ENCODE measurements at places on chromosomes 2 and 18. TPM values are rescaled to one million over a fixed set of nuclear protein-coding genes. Genes with fewer than 3 reads are reported as not detected.

GRCh38 chr18:68854786-68855391 is 57.0 kb downstream of the CCDC102B start:
- H3K4me3 ChIP-seq, result no peak overlapping the region
- H3K27me3 ChIP-seq, result no peaks in the 10 kb centered on the region
- no peaks in the 10 kb centered on the region for H3K4me1 ChIP-seq
- no peaks in the 10 kb centered on the region for H3K36me3 ChIP-seq
- no peak for DNase-seq

GRCh38 chr2:200640176-200640575 is 54.4 kb downstream of the AOX1 start:
- no peak for DNase-seq
- no peak overlapping the region for H3K27ac ChIP-seq
- no peak overlapping the region for H3K4me3 ChIP-seq
- H3K36me3 ChIP-seq, result no peaks in the 10 kb centered on the region
- no peaks in the 10 kb centered on the region for H3K27me3 ChIP-seq
- no peaks in the 10 kb centered on the region for H3K4me1 ChIP-seq

C1QL2 gene
- not detected for total RNA-seq

DNA sequence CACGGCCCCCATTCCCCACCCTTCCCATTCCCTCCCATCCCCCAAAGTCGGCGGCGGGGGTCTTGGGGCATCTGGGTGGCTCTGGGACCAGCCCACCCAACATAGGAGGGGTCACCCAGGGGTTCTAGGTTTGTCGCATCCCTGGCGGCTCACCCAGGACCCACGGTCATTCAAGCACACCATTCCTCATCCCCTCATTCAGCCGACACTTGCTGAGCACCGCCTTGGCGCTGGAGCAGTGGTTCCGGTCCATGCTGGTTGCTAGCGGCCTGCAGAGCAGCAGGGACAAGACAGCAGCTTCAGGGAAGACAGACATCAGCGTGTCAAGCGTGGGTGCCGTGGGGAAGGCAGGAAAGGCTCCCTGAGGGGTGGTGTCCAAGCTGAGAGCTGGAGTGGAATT is 50.5 kb upstream of the OTOS start:
- H3K27ac ChIP-seq, result no peak overlapping the region
- H3K4me3 ChIP-seq, result no peak overlapping the region
- no peaks in the 10 kb centered on the region for H3K4me1 ChIP-seq
- no peaks in the 10 kb centered on the region for H3K27me3 ChIP-seq
- no peaks in the 10 kb centered on the region for H3K36me3 ChIP-seq

GRCh38 chr2:120461092-120461491 is 115.2 kb downstream of the INHBB start:
- H3K4me3 ChIP-seq, result no peak overlapping the region
- no peak for DNase-seq
- H3K27me3 ChIP-seq, result no peaks in the 10 kb centered on the region
- H3K4me1 ChIP-seq, result no peaks in the 10 kb centered on the region

DNA sequence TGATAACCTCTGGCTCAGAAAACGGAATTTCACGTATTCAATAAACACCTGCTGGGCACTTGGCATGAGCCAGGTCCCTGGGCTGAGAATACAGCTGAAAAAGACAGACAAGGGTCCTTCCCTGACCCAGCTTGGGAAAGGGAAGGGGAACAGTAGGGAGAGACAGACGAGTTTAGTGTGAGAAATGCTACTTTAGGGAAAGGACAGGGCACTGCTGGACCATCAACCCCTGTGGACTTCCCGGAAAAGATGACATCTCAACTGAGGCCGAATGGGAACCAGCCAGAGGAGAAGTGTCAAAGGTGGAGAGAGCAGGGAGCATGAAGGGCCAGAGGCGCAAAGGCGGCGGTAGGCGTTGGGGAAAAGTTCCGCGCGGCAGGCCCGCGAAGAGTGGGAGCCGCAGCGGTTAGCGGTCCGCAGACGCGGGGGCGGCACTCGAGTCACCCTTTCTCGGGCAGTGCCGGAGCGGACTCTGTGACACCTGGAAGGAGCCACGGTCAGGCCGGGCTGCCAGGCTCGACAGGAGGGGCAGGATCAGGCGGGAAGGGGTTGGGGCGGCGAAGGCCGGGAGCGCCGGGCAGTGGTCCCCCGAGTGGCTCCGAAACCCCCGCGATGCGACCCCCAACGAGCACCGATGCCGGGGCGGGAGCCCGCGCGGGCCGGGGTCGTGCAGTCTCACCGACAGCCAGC is 519 bp downstream of the TEX261 start:
- DNase-seq, result no peak
- H3K4me3 ChIP-seq, result peak overlapping the region; percentile 87
- no peaks in the 10 kb centered on the region for H3K27me3 ChIP-seq
- H3K4me1 ChIP-seq, result peaks cover 23% of the 10 kb centered on the region
- peaks cover 21% of the 10 kb centered on the region for H3K36me3 ChIP-seq

- peaks cover 40% of the 10 kb centered on the region for H3K36me3 ChIP-seq
- no peaks in the 10 kb centered on the region for H3K27me3 ChIP-seq
- no peak overlapping the region for H3K27ac ChIP-seq
- H3K4me3 ChIP-seq, result no peak overlapping the region
- no peak for DNase-seq
- peaks cover 16% of the 10 kb centered on the region for H3K4me1 ChIP-seq
Measured at GRCh38 chr2:54613794-54614257, 109.6 kb upstream of the EML6 start.

GRCh38 chr18:9421096-9421900 is 54.0 kb upstream of the RALBP1 start:
- H3K4me3 ChIP-seq, result no peak overlapping the region
- H3K4me1 ChIP-seq, result no peaks in the 10 kb centered on the region
- H3K27me3 ChIP-seq, result no peaks in the 10 kb centered on the region
- no peaks in the 10 kb centered on the region for H3K36me3 ChIP-seq

GRCh38 chr18:2199060-2199459 is 372.2 kb downstream of the METTL4 start:
- no peaks in the 10 kb centered on the region for H3K4me1 ChIP-seq
- no peak overlapping the region for H3K4me3 ChIP-seq
- no peaks in the 10 kb centered on the region for H3K36me3 ChIP-seq
- no peaks in the 10 kb centered on the region for H3K27me3 ChIP-seq
- DNase-seq, result no peak
- no peak overlapping the region for H3K27ac ChIP-seq

- H3K4me1 ChIP-seq, result no peaks in the 10 kb centered on the region
- H3K27ac ChIP-seq, result no peak overlapping the region
- no peak overlapping the region for H3K4me3 ChIP-seq
- DNase-seq, result no peak
- H3K36me3 ChIP-seq, result no peaks in the 10 kb centered on the region
Measured at GRCh38 chr18:27008575-27008974, 143.1 kb upstream of the AQP4 start.

GRCh38 chr2:55014962-55015939 is 35.0 kb downstream of the RTN4 start:
- no peaks in the 10 kb centered on the region for H3K27me3 ChIP-seq
- H3K27ac ChIP-seq, result no peak overlapping the region
- no peaks in the 10 kb centered on the region for H3K36me3 ChIP-seq
- DNase-seq, result peak; percentile 43

DNA sequence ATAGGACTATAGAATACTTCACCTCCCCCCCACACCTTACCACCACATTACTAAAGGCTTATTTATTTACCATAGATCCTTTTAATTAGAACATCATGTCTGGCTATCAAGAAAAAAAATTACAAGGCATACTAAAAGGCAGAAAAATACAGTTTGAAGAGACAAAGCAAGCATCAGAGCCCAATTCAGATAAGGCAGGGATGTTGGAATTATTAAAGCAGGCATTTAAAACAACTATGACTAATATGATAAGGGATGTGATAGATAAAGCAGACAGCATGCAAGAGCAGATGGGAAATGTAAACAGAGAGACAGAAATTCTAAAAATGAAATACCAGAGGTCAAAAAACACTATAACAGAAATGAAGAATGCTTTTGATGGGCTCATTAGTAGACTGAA is 55.4 kb upstream of the SMIM21 start:
- no peak overlapping the region for H3K27ac ChIP-seq
- H3K27me3 ChIP-seq, result no peaks in the 10 kb centered on the region
- H3K4me1 ChIP-seq, result no peaks in the 10 kb centered on the region
- H3K4me3 ChIP-seq, result no peak overlapping the region
- no peak for DNase-seq
- H3K36me3 ChIP-seq, result no peaks in the 10 kb centered on the region

GRCh38 chr2:8310557-8311455 is 371.1 kb upstream of the ID2 start:
- DNase-seq, result peak; percentile 47
- H3K36me3 ChIP-seq, result no peaks in the 10 kb centered on the region
- H3K27ac ChIP-seq, result peak overlapping the region; percentile 3
- no peaks in the 10 kb centered on the region for H3K27me3 ChIP-seq
- no peak overlapping the region for H3K4me3 ChIP-seq
- peaks cover 75% of the 10 kb centered on the region for H3K4me1 ChIP-seq

NCKAP5 gene
- not detected for total RNA-seq

GRCh38 chr2:171158036-171158789 is 2.5 kb downstream of the TLK1 start:
- no peaks in the 10 kb centered on the region for H3K27me3 ChIP-seq
- DNase-seq, result no peak
- H3K4me3 ChIP-seq, result peak overlapping the region; percentile 72
- H3K27ac ChIP-seq, result peak overlapping the region; percentile 89
- H3K4me1 ChIP-seq, result peaks cover 76% of the 10 kb centered on the region
- H3K36me3 ChIP-seq, result no peaks in the 10 kb centered on the region

DNA sequence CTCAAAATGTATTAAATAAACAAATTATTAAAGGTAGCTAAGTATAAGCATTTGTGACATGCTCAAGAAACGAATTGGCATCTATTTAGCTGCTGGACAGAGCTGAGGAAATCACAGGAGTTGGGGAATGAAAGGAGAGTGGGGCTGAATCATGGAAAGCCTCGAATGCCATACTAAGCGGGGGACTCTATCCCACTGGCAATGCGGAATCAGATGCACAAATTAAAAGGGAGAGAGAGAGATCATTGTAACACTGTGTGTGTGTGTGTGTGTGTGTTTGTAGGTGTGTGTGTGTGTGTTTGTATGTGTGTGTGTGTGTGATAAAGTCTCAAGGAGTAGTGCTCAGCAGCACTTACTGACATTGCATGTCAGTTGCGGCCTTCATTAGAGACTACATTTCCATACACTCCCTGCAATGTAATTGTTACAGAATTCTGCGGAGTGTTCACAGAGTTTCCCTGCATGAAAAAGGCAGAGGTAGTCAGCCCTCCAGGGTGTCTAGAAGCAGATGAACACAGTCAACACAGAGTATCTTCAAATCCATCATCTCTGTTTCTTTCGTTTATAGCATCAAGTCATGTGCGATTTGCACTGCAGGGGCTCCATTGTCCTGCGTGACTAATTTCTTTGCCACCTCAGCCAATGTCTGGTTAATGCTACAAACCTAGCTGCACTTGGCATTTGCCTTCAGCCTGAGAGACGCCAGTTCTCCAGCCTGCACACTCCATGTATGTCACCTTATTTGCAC is 111.7 kb upstream of the CYRIA start:
- DNase-seq, result no peak
- no peak overlapping the region for H3K4me3 ChIP-seq
- H3K36me3 ChIP-seq, result no peaks in the 10 kb centered on the region
- no peaks in the 10 kb centered on the region for H3K4me1 ChIP-seq
- H3K27me3 ChIP-seq, result no peaks in the 10 kb centered on the region
- H3K27ac ChIP-seq, result no peak overlapping the region

PROC gene
- total RNA-seq, result not detected

HOXD12 gene
- total RNA-seq, result not detected

- H3K27ac ChIP-seq, result no peak overlapping the region
- H3K27me3 ChIP-seq, result no peaks in the 10 kb centered on the region
- peaks cover 23% of the 10 kb centered on the region for H3K4me1 ChIP-seq
- no peaks in the 10 kb centered on the region for H3K36me3 ChIP-seq
Measured at GRCh38 chr2:218326315-218326714, 30.3 kb upstream of the CATIP start.

DNA sequence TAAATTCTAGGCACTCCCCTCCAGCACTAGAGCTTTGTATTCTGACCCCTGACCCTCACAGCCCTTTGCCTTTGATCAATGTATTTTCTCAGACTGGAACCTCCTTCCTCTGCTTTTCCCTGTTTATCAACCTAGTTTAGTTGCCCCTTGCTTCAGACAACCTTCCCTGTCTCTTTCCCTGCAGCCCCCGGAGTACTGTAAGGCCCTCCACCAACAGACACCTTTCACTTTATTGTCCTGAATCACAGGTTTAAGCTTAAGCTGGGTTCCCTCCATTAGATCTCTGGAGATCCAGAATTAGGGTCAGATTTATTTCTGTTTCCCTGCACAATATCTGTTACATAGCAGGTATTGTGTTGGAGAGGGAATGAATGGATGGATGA is 140.2 kb downstream of the DDX1 start:
- DNase-seq, result no peak
- H3K27me3 ChIP-seq, result no peaks in the 10 kb centered on the region
- no peaks in the 10 kb centered on the region for H3K4me1 ChIP-seq
- H3K4me3 ChIP-seq, result no peak overlapping the region

DNA sequence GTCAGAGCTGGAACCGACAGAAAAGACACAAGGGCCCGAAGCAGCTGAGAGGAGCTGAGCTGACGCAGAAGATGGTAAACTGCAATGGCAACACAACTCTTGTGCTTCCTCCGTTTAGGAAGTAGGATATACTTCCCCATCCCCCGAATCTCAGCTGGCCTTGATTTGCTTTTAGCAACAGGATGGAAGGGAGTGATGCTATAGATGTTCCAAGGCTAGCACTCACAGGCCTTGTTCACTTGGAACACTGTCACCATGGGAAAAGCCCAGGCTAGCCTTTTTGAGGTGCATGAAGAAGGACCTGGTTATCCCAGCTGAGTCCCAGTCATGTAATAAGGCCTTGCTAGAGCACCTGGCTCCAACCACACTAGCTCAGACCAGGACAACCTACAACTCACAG is 26.0 kb downstream of the STAT1 start:
- H3K27ac ChIP-seq, result no peak overlapping the region
- no peak for DNase-seq
- peaks cover 13% of the 10 kb centered on the region for H3K4me1 ChIP-seq

- no peak for DNase-seq
- no peaks in the 10 kb centered on the region for H3K27me3 ChIP-seq
- peaks cover 47% of the 10 kb centered on the region for H3K36me3 ChIP-seq
Measured at GRCh38 chr2:127069003-127069402, 38.0 kb downstream of the BIN1 start.

CCDC150 gene
- 0.87 TPM for total RNA-seq

DNA sequence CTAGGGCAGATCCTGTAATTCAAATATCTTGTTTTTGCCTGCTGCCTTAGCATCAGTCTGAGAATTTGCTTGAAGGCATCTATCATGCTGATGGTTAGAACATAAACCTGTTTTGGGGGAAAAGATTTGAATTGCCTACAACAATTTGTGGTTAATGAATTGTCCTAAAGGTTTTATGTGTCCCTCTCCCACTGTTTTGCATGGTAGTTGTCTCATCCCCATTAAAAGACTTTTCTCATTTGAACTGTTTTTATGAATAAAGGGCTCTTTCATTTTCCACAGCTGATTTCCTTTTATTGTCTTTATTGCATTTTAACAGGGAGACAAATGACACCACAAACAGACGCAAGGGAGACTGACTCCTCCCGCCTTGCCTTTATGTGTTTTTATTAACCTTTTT is 275.6 kb downstream of the PIK3C3 start:
- no peaks in the 10 kb centered on the region for H3K4me1 ChIP-seq
- no peak overlapping the region for H3K4me3 ChIP-seq
- H3K36me3 ChIP-seq, result no peaks in the 10 kb centered on the region
- no peak for DNase-seq
- H3K27ac ChIP-seq, result no peak overlapping the region

GRCh38 chr2:237704501-237705434 is 77.4 kb downstream of the LRRFIP1 start:
- peak overlapping the region; percentile 27 for H3K27ac ChIP-seq
- no peak for DNase-seq
- peaks cover 86% of the 10 kb centered on the region for H3K4me1 ChIP-seq
- no peaks in the 10 kb centered on the region for H3K27me3 ChIP-seq

GRCh38 chr2:99430614-99431291 is 59.1 kb downstream of the REV1 start:
- H3K4me1 ChIP-seq, result peaks cover 7% of the 10 kb centered on the region
- peaks cover 5% of the 10 kb centered on the region for H3K36me3 ChIP-seq
- H3K4me3 ChIP-seq, result no peak overlapping the region
- no peaks in the 10 kb centered on the region for H3K27me3 ChIP-seq
